ENCODE measurements at places on chromosomes 3 and 15. TPM values are rescaled to one million over a fixed set of nuclear protein-coding genes. Genes with fewer than 3 reads are reported as not detected.

The CADPS gene
- total RNA-seq: 9.1 TPM

The P2RY1 gene
- 3.0 TPM for total RNA-seq

The TEX55 gene
- not detected for total RNA-seq

The PAK6 gene
- 14.9 TPM for total RNA-seq

The PP2D1 gene
- not detected for total RNA-seq

The MYZAP gene
- total RNA-seq: 118 TPM

The SSUH2 gene
- not detected for total RNA-seq

The SATB1 gene
- 12.6 TPM for total RNA-seq

The GOLGA8S gene
- 0.14 TPM for total RNA-seq

The TOPBP1 gene
- 38.3 TPM for total RNA-seq

The PEX11A gene
- 10.0 TPM for total RNA-seq

The MYRIP gene
- total RNA-seq: 2.2 TPM

The TICRR gene
- total RNA-seq: not detected

The ARNT2 gene
- 2.7 TPM for total RNA-seq

The GLCE gene
- total RNA-seq: 28.0 TPM

- no peak for DNase-seq
These were observed 86.6 kb downstream of the FNDC3B start for GRCh38 chr3:172125963-172126457.

GRCh38 chr15:36748366-36749115 is 169.1 kb downstream of the CDIN1 start:
- DNase-seq: no peak

DNA sequence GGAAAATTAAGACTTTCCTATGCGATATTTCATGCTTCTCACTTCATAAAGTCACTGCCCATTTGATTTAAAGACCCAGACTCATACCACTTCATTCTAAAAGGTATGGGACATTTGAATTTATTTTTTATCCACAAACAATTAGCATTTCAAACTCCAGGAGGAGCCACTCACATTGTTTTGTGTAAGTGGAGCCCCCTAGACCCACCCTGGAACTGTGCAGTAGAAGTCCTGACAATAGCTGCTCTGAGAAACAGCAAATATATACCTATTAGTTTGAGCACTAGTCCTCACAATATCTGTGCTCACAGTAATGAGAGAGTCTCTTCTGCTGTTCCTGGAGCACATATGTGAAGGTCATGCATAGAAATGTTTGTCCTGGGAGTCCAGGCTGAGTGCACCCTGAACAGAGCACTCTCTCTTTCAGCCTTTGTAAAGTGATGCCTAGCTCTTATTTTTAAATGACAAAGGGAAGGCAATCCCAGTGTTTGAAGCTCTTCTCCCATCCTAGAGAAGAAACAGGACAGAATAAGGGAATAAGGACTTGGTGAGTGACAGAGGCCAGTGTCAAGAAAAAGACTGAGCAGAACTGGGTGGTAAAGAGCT is 127.5 kb upstream of the STRIT1 start:
- DNase-seq: no peak

GRCh38 chr3:9553948-9554513 is 409 bp upstream of the LHFPL4 start:
- DNase-seq: no peak

- no peak for DNase-seq
These were observed 94.4 kb downstream of the DTWD1 start for GRCh38 chr15:49715211-49715610.

- DNase-seq: no peak
These were observed 83.1 kb downstream of the DIPK2A start for GRCh38 chr3:144054766-144055165.

GRCh38 chr3:150450916-150451315 is 42.8 kb downstream of the TSC22D2 start:
- no peak for DNase-seq

- DNase-seq: no peak
These were observed 434.2 kb upstream of the SUCLG2 start for GRCh38 chr3:68088636-68089035.

GRCh38 chr3:184228376-184229137 is 828 bp upstream of the VWA5B2 start:
- DNase-seq: no peak

DNA sequence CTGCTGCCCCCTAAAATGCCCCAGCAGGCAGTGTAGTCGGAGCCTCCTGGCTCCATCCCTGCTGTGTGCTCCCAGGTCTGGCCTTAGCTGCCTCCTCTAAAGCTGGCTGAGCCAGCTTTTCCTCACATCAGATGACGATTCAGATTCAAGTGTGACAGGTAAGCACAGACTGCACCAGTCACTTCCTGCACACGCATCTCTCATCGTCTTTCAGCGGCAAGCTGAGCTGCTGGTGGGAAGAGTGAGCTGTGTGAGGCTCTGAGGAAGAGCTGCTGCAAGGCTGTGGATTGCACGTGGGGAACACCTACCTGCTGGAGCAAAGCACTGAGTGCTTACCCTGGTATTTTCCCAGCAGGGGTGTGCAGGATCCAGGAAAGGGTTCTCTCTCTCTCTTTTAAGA is 88.4 kb upstream of the RPL32 start:
- no peak for DNase-seq

DNA sequence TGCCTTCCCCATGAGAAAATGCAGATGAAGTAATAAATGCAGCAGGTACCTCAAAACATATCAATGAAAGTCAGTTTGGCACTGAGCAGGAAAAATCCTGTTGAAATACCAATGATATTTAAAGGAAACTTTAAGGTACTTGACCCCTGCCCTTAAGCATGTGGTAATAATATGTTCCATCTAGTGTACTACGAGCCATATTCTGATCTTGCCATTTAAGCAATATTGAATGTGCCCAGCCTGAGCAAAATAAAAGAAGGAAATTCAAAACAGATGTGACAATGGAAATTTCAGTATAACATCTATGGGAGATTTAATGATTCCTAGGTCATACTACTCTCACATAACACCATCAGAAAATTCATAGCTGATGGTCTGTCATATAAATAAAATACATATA is 191.8 kb upstream of the CGNL1 start:
- no peak for DNase-seq

GRCh38 chr3:73143821-73144237 is 82.4 kb downstream of the EBLN2 start:
- DNase-seq: no peak

DNA sequence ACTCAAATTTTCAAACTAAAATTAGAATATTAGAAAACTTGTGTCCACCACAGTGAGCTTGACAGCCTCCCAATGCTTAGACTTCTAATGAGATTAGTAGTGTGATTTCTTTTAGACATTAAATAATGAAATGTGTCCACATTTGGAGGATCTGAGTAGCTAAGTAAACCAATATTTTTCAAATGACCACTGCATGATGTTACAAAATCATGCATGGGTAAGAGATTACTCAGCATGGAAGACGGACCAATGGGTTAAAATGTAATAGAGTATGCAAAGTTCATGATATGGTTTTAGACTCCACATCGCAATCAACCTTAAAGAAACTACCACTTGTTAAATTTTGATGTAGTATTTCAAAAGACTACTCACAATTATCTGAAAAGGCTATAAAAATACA is 130.6 kb downstream of the IMPG2 start:
- no peak for DNase-seq

- DNase-seq: no peak
These were observed 182.8 kb downstream of the KCNAB1 start for GRCh38 chr3:156303001-156303707.

GRCh38 chr3:113555138-113555537 is 22.8 kb downstream of the SIDT1 start:
- no peak for DNase-seq

- DNase-seq: no peak
These were observed 76.1 kb downstream of the ARNT2 start for GRCh38 chr15:80480171-80480811.

DNA sequence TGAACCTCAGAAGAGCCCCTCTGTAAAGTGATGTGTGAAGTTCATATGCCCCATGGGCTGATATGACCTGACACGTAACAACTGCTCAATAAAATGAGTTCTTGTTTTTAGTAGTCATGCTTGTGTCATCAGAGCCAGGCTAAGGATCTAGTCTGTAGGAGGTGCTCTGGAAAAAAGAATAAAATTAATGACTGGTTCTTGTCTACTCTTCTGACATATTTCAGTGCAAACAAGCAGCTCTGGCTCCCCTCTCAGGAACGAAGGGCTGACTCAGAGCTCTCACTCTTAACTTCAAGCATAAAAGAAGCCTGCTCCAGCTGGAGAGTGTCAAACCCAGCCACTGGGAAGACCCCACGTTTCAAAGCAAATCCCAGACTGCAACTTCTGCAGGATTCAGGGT is 77.0 kb downstream of the LRIG1 start:
- no peak for DNase-seq

DNA sequence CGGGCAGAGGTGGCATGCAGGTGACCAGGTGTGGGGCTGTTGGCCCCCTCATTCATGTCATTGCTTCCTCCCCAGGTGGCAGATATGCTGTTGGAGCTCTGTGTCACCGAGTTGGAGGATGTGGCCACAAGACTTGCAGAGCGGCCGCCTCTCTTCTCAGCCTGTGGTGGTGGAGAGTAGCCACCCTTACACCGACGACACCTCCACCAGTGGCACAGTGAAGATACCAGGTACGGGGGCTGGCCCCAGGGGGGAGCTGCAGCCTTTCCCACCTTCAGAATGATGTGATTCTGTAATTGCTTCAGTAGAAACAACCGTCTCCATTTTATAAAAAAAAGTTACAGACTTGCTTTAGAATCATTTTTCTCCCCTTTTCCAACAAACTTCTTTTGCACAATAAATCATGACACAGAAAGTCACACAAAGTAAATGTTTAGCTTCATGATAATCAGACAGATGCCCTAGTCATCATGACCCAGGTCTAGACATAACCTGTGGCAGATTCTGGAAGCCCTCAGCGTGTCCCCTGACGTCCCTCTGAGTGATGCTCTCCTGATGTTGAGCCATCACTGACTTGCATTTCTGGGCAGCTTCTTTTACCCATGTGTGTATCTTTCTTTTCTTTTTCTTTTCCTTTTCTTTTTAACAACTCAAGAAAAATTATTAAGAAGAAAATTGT is 76.0 kb upstream of the FAN1 start:
- no peak for DNase-seq
